ENCODE measurements at places on chromosomes 2 and 18. TPM values are rescaled to one million over a fixed set of nuclear protein-coding genes. Genes with fewer than 3 reads are reported as not detected.
A peak's percentile ranks its signal among the peaks of the same experiment; 100 is the strongest.

DNA sequence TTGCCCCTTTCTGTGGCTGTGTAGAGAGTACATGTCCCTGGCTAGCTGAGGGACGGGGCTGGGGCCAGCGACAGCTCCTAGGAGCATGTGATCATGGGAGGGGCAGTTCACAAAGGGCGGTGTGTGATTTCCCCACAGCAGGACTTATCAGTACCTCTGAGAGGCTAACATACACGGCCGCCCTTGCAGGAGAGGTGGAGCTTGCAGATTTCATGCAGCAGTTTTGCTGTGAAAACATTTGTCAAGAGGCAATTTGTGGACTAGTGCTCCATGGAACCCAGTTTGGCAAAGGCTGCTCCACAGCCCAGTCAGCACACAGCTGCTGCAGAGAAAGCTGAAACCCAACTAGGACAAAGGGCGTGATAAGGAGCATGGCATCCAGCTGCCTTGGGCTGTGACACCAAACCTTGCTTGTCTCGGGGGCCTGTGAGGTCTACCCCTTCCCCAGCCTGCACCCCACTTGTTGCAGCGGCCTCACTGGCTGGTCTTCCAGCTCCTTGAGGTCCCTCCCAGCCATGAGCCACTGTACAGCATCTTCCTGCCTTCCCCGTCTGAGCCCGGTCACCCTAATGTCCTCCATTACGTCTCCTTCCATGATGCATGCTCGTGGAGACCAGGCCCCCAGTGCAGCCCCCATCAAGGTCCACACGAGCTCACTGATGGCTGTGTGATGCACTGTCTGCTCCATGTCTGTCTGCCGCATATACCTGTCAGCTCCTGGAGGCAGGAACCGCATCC is 121.4 kb upstream of the HDAC4 start:
- peaks cover 20% of the 10 kb centered on the region for H3K4me1 ChIP-seq
- H3K27ac ChIP-seq, result no peak overlapping the region
- DNase-seq, result no peak

DNA sequence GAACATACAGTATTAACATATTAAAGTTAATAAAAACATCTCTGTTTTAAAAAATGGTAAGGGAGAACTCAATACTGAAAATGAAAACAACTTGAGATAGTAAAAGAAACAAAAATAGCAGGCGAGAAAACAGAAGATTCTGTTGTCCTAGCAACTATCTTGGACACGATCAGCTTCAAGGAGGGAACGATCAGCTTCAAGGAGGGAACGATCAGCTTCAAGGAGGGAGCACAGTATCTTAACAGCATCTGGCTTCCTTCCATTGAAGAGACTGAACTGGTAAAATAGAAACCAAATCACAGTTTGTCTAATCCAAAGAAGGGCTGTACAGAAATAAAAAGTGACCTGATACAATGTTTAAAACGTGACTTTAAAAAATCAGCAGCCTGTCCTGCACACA is 51.8 kb downstream of the NDUFA10 start:
- H3K27me3 ChIP-seq, result no peaks in the 10 kb centered on the region
- peaks cover 43% of the 10 kb centered on the region for H3K36me3 ChIP-seq
- H3K4me1 ChIP-seq, result peaks cover 4% of the 10 kb centered on the region
- DNase-seq, result no peak

DNA sequence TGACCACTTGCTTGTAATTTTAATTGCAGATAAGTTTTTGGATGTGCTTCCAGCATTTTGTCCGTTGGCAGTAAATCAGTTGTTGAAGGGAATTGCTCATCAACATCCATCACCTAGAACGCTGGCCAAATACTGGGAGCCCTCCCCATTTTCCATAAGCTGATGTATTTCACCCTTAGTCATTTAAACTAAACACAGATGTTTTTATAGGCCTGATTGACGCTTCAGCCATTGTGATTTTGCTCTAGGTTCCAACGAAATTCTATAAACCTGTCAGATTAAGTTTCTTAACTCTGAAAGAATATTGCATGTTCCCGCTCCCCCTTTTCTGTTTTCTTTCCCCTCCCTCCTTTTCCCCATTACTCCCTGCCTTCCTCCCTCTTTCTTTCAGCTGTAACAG is 1.0 kb upstream of the RPRM start:
- H3K4me1 ChIP-seq, result peaks cover 27% of the 10 kb centered on the region
- no peak overlapping the region for H3K4me3 ChIP-seq
- no peak for DNase-seq
- peaks cover 18% of the 10 kb centered on the region for H3K27me3 ChIP-seq

GRCh38 chr2:109209412-109209811 is 80.4 kb downstream of the SH3RF3 start:
- no peaks in the 10 kb centered on the region for H3K27me3 ChIP-seq
- H3K4me1 ChIP-seq, result peaks cover 22% of the 10 kb centered on the region
- H3K4me3 ChIP-seq, result no peak overlapping the region
- no peaks in the 10 kb centered on the region for H3K36me3 ChIP-seq

DNA sequence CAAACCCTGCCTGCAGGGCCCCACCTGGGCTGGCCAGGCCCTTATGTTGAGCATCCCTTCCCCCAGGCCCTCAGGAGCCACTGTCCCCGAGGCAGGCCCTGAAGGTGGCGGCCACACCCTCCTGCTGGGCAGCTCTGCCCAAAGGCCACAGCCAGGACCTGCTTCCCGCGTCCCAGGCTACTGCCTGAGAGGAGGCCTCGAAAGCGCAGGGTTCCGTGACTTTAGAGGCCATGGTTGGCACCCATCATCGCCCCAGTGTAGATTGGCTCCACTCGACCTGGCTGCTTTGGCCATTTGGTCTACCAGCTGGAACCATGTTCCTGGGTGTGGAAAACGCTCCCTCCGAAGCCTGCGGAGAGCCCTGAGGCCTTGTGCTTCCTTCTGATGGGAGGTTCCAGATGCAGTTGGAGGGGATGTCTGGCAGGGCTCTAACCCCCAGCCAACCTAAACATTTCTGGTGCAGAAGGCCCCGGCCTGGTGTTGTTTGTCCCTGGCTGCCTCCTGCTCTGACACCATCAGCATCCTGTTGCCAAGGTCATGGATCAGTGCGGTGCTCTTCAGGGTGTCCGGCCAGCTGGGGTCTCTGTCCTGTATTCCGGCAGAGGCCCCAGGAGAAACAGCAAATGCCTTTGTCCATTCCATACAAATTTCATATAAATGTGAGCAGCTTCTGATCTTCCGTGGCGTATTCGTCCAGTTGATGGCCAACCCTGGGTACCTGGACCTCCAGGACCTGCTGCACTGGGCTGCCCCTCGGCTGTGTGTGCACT is 14.7 kb downstream of the CAPN10 start:
- H3K27ac ChIP-seq, result no peak overlapping the region
- H3K27me3 ChIP-seq, result no peaks in the 10 kb centered on the region
- peaks cover 78% of the 10 kb centered on the region for H3K36me3 ChIP-seq
- H3K4me1 ChIP-seq, result peaks cover 19% of the 10 kb centered on the region
- DNase-seq, result no peak
- H3K4me3 ChIP-seq, result no peak overlapping the region

- H3K27me3 ChIP-seq, result no peaks in the 10 kb centered on the region
- H3K27ac ChIP-seq, result no peak overlapping the region
- H3K4me3 ChIP-seq, result no peak overlapping the region
- peak; percentile 65 for DNase-seq
- peaks cover 33% of the 10 kb centered on the region for H3K36me3 ChIP-seq
- no peaks in the 10 kb centered on the region for H3K4me1 ChIP-seq
Observed at GRCh38 chr2:240513549-240514287, 44.1 kb downstream of the ANKMY1 start.

- no peak overlapping the region for H3K27ac ChIP-seq
- no peak overlapping the region for H3K4me3 ChIP-seq
- H3K27me3 ChIP-seq, result no peaks in the 10 kb centered on the region
- peaks cover 40% of the 10 kb centered on the region for H3K36me3 ChIP-seq
- H3K4me1 ChIP-seq, result peaks cover 17% of the 10 kb centered on the region
Observed at GRCh38 chr2:241770185-241770935, 6.3 kb upstream of the GAL3ST2 start.

DNA sequence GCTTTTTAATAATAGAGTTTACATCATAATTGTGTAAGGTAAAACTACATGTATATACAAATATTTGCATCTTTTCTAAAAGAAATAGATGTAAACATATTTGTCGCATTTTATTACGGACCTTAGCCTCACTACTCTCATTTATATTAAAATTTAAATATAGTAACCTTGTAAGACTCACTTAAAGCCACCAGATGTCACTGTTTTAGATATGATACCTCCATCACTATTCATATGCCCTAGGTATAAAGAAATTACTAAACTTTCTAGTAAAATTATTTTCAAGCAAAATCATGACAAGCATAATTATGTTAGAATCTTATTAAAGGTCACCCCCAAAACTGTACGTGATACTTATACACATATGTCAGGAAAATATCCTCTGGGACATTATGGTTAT is 674.3 kb upstream of the REG3G start:
- no peaks in the 10 kb centered on the region for H3K36me3 ChIP-seq
- H3K4me3 ChIP-seq, result no peak overlapping the region
- no peak overlapping the region for H3K27ac ChIP-seq
- DNase-seq, result no peak

The GDF7 gene
- 1.7 TPM for total RNA-seq

The PHOSPHO2 gene
- 11.7 TPM for total RNA-seq

The CDH20 gene
- total RNA-seq, result 17.2 TPM

The RNF144A gene
- 82.3 TPM for total RNA-seq

The VIT gene
- 3.8 TPM for total RNA-seq

The GNAL gene
- 30.2 TPM for total RNA-seq

The VWC2L gene
- total RNA-seq, result 17.1 TPM
